ENCODE measurements at places on chromosomes 16 and 17.

DNA sequence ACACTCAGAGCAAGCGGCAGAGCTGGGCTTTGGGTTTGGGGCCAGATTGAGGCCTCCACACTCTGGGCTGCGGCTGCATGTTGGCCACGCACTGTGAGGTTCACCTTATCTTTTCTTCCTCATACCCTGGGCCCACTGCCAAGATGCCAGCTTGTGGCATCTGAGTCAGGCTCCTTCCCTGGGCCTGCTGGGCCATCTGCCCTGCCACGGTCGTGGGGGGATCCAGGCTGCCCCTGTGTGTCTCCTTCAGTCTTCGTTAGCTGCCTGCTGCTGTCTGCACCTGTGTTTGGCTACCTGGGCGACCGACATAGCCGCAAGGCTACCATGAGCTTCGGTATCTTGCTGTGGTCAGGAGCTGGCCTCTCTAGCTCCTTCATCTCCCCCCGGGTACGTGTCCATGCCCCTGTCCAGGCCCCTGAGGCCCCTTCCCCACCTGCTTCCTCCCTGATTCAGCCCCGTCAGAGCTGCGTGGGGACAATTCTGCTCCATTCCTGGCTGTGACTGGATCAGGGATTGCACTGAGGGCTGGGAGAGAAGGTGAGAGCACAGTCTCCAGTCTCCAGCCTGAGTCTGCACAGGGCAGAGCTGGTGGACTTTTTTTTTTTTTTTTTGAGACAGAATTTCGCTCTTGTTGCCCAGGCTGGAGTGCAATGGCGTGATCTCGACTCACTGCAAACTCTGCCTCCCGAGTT is 11.2 kb downstream of the SPNS3 start:
- no peak for DNase-seq

DNA sequence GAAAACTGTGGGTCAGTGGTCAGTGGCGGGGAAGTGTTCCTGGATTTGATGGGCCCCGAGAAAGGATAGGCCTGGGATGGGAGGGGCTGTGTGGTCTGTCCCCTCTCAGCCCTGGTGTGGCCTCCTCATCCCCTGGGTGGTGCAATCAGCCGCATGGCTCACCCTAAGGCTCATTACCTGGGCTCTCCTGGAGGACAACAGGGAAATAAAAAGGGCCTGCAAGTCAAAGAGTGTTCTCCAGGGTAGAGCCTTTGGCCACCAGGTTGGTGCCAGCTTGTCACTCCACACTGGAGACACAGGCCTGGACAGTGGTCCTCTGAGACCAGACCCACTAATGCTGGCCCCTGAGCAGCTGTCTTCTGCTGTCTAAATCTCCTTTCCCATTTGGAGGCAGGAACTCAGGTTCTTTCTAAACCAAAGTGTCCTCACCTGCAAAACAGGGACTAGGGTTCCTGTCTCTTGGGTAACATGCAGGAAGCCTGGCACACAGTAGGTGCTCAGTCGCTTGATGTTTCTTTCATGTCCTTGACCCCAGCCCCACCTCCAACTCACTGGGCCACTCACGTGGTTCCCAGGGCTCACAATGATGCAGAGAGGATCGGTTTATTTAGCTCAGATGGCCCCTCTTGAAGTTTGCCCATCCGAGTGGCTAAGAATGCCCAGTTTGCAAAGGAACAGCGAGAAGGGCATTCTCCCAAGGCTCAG is 2.4 kb downstream of the NDRG4 start:
- DNase-seq, result no peak

- no peak for DNase-seq
These were observed 145.7 kb downstream of the SNX29 start for GRCh38 chr16:12122202-12122601.

- DNase-seq, result no peak
These were observed 475.1 kb downstream of the WWOX start for GRCh38 chr16:78574571-78574970.

DNA sequence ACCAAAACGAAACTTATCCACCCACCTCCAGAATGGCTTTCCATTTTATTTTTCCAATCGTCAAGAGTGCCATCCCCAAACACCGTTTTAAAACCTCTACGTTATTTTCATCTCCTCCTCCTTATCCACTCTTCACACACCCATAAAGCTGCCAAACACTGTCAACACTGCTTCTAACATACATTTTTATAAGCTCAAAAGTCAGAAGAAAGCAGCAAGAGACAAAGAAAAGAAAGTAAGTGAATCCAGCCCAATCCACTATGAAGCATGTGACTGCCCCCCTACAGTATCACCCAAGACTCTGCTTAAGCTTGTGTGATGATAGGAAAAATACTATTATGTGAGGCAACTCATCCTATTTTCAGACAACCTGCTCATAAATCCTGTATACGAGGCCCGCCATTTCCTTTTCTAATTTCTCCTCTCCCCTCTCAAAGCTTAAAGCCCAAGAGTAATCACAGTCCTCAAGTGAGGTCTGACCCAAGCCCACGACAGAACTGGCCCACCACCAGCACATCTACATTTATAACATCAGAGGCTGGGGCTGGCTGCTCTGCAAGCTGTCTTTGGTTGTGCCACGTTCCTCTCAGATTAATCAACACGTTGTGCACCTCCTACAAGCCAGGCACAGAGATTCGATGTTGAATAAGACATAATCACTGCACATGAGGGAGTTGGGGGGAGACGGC is 16.3 kb downstream of the USP31 start:
- DNase-seq, result no peak

DNA sequence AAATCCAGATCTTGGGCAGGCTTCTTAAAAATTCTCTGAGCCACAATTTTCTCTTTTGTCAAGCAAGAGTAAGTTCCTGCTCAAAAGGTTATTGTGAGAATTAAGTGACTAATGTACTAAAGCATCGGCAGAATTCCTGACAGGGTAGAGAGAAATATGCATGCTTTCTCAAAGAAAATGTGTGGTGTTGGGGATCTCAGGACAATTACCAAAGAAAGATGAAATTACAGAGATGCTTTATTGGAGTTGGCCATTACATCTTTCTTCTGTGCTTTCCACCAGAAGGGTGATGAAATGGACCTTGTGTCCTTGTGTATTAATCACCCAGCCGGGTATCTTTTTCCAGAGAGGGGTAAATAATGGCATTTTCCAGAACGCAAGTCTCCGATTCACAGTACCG is 1.7 kb upstream of the USP43 start:
- no peak for DNase-seq

DNA sequence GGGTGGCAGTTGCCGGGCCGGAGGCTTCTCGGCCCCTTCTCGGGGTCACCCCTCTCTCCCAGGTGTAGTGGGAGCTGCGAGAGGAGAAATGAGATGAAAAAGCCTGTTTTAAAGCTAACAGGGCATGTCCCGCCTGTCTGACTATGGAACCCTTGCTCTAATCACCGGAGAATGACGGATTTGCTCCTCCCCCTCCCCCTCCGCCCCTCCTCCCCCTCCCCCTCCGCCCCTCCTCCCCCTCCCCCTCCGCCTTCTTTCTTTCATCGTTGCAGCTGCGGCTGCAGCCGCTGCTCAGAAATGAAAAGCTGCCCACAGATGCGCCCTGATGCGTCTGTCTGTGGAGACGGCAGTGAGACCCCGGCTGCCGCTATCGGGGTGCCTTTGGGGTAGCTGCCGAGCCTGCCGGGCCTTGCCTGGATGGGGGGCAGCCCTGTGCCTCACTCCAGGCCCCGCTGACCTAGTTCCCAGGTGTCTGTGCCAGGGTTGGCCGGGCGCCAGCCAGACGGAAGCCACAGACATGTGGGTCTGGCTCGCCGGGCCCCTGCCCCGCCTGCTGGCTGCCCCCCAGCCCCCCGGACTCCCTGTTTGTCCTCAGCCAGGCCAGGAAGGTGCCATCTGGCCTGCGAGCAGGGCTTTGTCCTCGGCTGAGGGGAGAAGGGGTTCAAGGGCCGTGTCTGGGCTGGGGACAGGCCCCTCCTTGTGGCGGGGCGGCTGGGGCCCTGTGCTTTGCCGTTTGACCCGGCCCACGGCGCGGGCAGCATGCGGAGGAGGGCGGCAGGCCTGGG is 37.7 kb downstream of the GINS2 start:
- no peak for DNase-seq

GRCh38 chr17:33166472-33166871 is 126.6 kb downstream of the ASIC2 start:
- DNase-seq, result no peak

DNA sequence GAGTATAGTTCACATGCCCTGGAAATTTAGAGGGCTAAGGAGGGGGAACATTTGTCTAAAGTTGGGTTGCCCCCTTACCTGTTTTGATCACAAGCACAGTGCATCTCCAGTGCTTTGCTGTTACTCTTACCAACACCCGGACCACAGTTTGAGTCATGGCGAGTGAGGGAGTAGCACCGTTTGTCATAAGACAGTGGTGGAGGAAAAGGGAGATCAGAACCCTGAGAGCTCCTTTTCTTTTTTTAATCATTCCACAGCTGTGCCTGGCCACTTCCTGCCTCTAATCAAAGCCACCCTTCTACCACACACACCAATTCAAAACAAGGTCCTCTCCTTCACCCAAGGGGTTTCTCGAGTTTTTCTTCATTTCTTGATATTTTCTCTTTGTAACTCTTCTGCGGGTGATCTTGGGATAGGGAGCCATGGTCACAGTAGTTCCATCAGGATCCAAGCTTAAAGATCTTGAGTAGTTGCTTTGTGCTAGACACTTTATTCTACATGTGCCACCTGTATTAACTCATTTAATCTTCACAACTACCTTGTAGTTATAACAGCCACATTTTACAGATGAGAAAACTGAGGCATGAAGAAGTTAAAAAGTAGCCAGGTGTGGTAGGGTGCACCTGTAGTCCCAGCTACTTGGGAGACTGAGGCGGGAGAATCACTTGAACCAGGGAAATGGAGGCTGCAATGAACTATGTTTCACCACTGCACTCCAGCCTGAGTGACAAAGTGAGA is 5.0 kb upstream of the MYL4 start:
- peak; percentile 9 for DNase-seq

DNA sequence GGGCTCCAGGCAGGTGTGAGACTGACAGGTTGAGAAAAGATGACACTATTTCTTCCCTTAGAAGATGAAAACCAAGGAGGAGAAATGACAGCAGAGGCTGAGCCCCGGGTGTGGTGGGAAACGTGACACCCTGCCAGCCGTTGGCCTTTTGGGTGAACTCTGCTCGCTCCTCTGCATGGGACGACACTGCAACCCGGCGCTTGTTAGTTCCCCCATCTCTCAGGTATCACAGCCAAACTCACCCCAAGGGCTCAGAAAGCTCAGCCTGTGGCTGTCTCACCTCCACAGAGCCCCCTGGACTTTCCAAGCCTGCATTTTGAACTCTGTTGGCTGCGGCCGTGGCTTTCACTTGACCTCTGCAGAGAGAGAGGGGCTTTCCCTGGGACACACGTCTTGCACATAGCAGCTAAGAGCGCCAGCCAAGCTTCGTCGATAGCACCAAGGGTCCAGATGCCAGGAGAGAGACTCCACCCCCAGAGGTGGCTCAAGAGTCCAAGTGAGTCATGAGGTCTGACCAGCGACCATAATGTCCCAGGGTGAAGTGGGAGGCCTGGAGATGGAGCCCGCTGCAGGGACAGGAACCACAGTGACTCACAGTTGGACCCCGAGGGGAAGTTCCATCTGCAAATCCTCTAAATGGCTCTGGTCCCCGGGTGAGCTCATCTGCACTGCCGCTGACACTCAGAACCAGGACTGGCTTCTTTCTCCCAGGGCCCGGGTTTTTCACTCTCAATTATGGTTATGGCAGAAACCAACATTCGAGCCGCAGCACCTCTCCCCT is 301.9 kb downstream of the SOX9 start:
- no peak for DNase-seq

DNA sequence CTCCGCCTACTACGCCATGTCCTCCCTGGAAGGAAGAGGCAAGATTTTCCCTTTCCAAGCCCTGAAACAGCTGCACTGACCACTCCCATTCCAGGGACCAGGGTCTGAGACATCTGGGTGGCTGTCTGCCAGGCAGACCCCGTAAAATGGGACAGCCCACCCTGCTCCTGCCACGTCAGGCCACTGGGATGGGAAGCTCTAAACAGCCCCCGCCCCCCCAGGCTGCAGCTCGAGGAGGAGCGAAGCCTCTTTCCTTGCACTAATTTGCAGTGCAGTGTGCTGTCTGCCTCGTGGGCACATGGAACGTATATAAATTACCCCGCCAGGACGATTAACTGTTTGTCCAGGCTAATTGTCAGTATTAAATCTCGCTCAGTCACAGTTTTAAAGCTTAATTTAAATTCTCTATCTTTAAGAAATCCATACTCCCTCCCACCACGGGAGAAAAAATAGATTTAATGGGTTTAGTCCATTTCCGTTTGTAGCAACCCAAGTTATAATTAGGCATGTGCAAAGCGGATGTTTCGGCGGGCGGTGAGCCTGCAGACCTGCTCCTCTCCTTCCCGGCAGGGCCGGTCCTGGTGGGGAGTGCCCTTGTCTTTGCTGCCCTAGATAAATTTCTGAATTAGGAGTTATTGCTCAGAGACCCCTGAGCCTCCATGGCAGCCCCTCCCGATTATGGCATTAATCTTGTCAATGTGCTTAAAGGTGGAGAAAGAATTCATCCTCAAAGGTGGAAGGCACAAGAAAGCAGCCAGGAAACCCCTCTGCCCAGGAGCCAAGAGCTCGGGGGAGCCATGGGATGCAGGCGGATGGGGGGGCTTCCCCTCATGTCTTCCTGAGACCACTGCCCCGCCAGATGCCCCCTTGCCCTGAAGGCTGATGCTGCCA is 268.0 kb upstream of the TNRC6C start:
- peak; percentile 25 for DNase-seq

GRCh38 chr17:40671282-40671681 is 6.3 kb upstream of the KRT222 start:
- DNase-seq, result no peak

- DNase-seq, result no peak
These were observed 540.0 kb upstream of the GOT2 start for GRCh38 chr16:59274141-59274540.

GRCh38 chr17:39252788-39253460 is 27.2 kb upstream of the STAC2 start:
- DNase-seq, result no peak

DNA sequence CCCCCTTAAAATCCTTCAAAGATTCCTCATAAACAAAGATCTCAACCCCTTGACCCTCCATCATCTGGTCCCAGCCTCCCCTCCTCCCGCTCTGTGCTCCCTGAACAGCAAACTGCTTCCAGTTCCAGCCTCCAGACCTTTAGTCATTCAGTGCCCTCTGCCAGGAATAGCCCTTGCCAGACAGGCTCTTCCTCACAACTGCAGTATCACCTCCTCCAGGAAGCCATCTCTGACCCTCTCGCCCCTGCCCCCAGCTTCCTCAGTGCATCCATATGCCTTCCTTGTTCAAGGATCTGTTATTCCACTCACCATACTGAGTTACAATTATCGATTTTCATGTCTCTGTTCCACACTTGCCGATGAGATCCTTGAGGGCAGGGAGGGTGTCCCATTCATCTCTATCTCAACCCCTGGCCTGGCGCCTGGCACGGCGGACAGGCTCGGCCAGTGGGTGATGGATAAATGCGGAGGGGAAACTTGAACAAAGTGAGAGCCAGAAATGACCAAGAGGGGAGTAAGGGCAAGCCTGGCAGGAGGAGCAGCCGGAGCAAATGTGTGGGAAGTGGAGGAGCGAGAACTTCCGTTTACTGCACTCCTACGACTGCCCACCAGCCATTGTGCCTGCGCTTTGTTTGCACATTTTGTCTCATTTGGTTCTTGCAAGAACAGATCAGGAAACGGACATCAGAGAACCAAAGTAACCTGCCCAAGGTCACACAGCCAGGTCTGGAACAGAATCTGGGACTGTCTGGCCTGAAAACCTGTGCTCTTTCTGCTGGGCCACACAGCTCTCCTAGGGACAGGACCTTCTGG is 2.0 kb upstream of the NXPH3 start:
- no peak for DNase-seq

Measured in CD4-positive, alpha-beta T cell treated with Interferon alpha-2 for 1 hour (primary cell).